Pericardium fibroblast (primary cell): ENCODE measurements at places on chromosomes 1 and 21. TPM values are rescaled to one million over a fixed set of nuclear protein-coding genes. Genes with fewer than 3 reads are reported as not detected.

The FABP3 gene
- 135 and 247 TPM in 2 replicates for total RNA-seq

The S100A12 gene
- not detected in 2 replicates for total RNA-seq

The KCNK2 gene
- total RNA-seq: 0.23 and 17.9 TPM in 2 replicates

The BECN2 gene
- total RNA-seq: not detected in 2 replicates

The RAD54L gene
- 0.26 and 0.35 TPM in 2 replicates for total RNA-seq

The TRIM58 gene
- 0.09 and 0.58 TPM in 2 replicates for total RNA-seq

The FAM131C gene
- 0.23 and 1.3 TPM in 2 replicates for total RNA-seq

The ST6GALNAC3 gene
- total RNA-seq: 1.5 and 3.2 TPM in 2 replicates

The OR10J1 gene
- total RNA-seq: not detected in 2 replicates

The ST3GAL3 gene
- 9.8 and 17.8 TPM in 2 replicates for total RNA-seq

The PLA2G2F gene
- not detected in 2 replicates for total RNA-seq

The TMEM81 gene
- 0.77 and 2.3 TPM in 2 replicates for total RNA-seq

The SPRR5 gene
- total RNA-seq: not detected in 2 replicates

The VHLL gene
- not detected in 2 replicates for total RNA-seq

The PGBD5 gene
- total RNA-seq: under 0.01 TPM in 2 replicates

The UTS2 gene
- not detected in 2 replicates for total RNA-seq

The KIF26B gene
- total RNA-seq: 11.6 and 12.4 TPM in 2 replicates

The LPAR3 gene
- total RNA-seq: 0.51 and 0.58 TPM in 2 replicates

The SHISAL2A gene
- 1.6 TPM in 1 of 2 replicates, not detected in the other for total RNA-seq

The AMY1A gene
- total RNA-seq: not detected in 2 replicates

The NDUFS5 gene
- total RNA-seq: 275 and 311 TPM in 2 replicates
